ENCODE measurements at places on chromosomes 13 and 19.

- DNase-seq: no peak
Measured at GRCh38 chr13:100124265-100124664, 35.4 kb downstream of the PCCA start.

GRCh38 chr19:48469289-48469881 lies at the start of gene CYTH2:
Gene CYTH2 (plus strand): TSS chr19:48469369. CDS start chr19:48469508, 139 bp downstream.
- DNase-seq: no peak

- no peak for DNase-seq
Measured at GRCh38 chr19:29687244-29687896, 22.1 kb downstream of the PLEKHF1 start.

DNA sequence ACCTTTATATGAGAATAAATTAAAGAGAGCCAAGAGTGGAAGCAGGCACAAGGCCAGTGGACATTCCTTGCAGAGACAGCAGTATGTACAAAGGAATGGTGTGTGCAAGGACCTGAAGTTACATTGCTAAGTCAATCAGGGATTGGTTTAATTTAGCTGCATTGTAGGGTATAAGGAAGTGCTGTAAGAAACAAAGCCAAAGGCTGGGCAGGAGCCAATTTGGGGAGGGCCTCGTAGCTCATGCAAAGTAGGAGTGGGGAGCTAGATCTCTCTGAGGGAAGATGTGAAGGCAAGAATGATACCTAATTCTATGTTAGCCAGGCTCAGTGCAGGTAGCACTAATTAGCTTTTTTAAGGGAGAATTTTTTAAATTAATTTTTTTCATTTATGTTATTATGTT lies 76.7 kb downstream of the SLAIN1 start:
- DNase-seq: no peak

DNA sequence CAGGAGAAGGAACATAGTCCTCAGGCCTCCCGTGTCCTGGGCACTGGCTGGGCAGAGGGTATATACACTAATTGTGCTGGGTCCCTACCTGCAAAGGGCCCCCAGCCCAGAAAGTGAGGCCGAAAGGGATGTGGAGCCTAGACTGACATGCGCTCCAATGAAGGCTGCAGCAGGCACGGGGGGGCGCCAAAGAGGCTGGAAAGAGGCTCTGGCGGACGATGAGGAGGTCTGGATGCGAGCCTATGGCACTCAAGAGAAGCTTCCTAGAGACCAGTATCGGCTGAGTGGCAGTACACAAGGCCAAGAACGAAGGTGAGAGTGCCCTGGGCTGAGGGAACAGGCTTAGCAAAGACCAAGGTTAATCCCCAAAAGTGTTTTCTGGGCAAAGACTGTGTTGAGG lies 16.6 kb downstream of the VRK3 start:
- no peak for DNase-seq

GRCh38 chr19:29287061-29287460 lies 74.1 kb upstream of the UQCRFS1 start:
- DNase-seq: no peak

- DNase-seq: no peak
Measured at GRCh38 chr19:6736917-6737283, 480 bp downstream of the GPR108 start.

- no peak for DNase-seq
Measured at GRCh38 chr13:111115061-111115964, at the start of gene ARHGEF7. Gene ARHGEF7 (plus strand): TSS chr13:111115310. CDS start chr13:111115527, 217 bp downstream.

DNA sequence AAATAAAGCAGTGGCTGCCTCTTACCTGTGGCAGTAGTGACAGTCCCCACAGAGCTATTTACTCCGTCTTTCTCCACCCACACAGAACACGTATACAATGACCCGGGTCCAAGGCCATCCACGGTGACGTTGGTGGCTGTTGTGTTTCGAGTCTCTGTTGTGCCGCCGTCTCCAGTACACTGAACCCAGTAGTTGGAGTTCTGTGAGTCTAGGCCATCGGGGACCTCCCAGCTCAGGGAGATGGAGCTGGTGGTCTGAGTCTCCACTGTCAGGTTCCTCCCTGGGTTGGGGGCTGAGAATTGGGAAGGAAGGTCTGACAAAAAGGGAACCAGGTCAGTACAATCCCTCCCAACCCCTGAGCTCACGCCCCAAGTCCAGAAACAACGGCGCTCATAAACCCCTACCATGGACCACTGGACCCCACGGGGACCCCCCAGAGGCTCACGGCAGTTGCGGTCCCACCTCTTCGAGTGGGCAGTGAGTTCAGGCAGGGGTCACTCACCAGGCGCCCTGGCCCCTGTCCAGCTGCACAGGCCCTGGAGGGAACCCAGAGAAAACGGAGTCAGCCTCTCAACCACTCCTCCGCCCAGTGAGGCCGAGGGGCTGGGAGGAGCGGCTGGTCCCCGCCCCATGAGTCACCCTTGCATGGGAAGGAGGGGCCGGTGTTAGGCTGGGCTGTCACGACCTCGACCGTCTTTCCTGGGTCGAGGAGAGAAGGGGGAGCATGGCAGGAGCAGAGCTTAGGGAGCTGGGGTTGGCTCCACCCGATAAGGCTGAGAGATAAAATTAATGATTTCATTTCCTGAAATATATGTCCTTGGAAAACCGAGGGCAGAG lies 2.4 kb downstream of the PTPRH start:
- no peak for DNase-seq

All from stimulated activated CD8-positive, alpha-beta memory T cell treated with anti-CD3 and anti-CD28 coated beads, Interleukin-2, amount 100 ng/mL, for 1 hour (primary cell).